Dermis blood vessel endothelial cell (primary cell): ENCODE measurements at places on chromosomes 2 and 18. TPM values are rescaled to one million over a fixed set of nuclear protein-coding genes. Genes with fewer than 3 reads are reported as not detected.

DNA sequence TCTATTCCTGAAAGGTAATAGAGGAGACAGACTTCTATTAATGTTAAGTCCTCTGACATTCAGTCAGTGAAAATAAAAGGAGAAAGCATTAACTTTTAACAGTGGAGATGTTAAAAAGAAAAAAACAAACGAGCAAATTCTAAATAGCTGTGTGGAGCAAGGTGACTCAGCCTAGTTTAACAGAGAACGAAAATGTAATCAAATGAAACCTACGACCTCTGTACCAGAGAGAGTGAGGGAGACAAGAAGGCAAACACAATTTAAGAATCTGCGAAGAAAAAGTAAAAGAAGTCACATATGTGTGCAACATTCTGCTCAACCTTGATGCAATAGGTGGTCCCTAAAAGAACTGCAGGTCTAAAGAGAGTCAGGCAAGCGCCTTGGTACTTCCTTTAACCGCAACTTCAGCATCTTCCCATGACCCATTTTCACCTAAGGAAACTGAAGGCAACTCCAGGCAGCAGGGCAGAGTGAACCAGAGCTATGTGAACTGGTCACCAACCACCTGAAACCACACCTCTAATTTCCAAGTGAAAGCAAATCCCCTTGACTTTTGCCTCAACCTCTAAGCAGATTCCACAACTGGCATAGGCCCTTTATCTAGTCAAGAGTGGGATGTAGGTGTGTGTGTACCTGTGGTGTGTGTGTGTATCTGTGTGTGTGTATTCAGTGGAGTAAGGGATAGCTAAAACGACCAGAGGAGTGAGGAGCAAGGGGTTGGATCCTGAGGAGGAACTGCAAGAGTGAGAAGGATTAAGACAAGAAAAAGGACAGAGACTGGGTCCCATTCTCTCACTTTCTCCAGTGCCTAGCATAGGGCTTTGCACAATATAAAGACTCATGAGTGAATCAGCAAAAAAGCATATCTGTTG is 43.0 kb downstream of the FIGN start:
- no peak for DNase-seq

- DNase-seq = peak; percentile 32
Measured at GRCh38 chr18:48693625-48694262, 154.9 kb downstream of the CTIF start.

DNA sequence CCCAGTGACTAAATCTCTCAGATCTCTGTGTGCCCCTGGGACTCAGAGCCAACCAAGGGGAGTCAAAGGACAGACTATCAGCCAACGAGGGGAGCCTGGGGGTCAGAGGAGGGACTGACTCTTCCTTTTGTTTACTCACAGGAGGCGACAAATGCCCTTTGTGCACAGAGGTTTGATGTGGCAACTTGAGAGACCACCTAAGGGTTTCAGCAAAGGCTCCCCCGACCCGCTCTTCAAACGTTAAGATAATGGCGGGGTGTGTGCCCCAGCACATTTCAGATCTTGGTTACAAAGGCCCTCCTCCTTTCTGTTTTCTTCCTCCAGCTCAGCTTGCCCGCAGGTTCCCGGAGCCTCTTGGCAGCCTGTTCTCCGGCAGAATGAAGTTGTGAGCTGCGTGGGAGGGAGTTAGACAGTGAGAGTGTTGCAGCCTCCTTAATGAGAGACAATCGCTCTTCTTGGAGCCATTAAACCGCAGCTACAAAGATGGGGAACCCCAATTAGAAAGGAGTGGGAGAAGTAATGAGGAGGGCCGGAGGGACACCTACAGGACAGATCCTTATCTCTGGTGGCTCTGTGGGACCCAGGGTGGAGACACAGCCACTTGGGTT is 76.2 kb downstream of the KIAA2012 start:
- DNase-seq = no peak

DNA sequence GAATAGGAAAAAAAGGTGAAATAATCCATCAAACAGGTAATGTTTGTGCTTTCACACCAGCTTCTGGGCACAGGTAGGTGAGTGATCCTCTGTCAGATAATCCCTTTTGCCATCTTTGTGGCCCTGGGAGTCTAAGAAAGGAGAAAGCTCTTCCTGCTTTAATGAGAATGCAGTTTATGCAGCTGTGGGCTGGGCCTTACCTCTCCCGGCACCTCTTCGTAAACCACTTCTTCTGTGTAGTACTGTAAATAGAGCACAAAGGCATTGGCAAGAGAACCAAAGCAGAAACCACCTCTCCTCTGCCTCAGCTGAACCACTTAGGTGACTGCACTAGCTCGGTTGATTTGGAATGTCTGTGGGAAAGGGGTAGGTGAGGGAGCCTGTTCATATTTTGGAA is 4.9 kb downstream of the NEB start:
- DNase-seq = no peak

DNA sequence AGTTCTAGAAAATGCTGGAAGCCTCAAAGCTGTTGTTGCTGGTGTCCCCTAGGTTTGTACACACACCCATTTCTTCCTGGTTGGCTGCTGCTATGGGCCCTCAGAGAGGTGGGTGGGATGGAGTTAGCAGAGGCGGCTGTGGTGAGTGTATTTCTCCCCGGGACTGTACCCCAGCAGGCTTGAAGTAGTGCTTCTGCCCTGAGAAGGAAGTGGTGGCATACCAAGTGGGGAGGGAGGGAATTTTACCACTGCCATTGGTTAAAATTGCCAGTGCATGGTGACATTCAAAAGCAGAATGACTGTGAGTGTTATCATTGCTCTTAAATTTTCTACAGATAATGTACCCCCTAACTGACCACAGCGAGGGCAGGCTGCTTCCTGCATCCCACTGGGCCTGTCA is 125.6 kb upstream of the CAPN13 start:
- no peak for DNase-seq

DNA sequence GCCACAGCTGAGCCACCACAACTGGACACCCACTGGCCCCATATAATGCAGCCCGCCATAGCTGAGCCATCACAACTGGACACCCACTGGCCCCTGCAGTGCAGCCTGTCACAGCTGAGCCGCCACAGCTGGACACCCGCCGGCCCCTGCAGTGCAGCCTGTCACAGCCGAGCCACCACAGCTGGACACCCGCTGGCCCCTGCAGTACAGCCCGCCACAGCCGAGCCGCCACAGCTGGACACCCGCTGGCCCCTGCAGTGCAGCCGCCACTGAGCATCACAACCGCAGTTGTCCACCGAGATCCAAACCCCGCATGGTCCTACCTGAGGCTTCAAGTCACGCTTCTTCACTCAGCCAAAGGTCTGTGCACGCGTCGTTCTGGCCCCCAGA is 134.2 kb downstream of the PXDN start:
- no peak for DNase-seq

The SCG2 gene
- under 0.01 and 0.05 TPM in 2 replicates for total RNA-seq

The GAL3ST2 gene
- not detected in 2 replicates for total RNA-seq

DNA sequence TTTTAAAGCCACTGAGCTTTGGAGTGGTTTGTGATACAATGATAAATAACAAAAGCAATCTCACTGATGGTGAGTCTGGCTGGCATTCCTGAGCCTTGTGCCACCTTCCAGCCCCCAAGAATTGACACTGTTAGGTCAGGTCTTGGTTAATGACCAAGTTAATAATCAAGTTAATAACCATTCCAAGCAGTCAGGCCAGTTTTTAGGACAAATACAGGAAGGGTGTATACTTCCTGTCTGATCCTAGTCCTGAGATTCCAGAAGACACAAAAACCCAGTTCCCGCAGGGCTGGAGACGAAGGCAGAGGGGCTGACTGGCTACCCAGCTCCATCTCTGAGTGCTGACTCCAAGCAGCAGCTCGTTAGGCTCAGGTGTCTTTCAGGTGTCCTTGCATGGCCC is 74.6 kb upstream of the LAPTM4A start:
- no peak for DNase-seq

GRCh38 chr2:144233733-144234541 is 286.0 kb downstream of the ZEB2 start:
- no peak for DNase-seq

The MARCHF4 gene
- 1.5 TPM in 2 replicates for total RNA-seq

- DNase-seq = no peak
Measured at GRCh38 chr18:3914833-3915610, 465.1 kb downstream of the TGIF1 start.

The GALNT14 gene
- total RNA-seq = 0.56 and 1.7 TPM in 2 replicates

- DNase-seq = no peak
Measured at GRCh38 chr2:36708041-36708741, 11.7 kb downstream of the VIT start.

The COLEC12 gene
- total RNA-seq = 45.1 and 64.2 TPM in 2 replicates

- peak; percentile 64 for DNase-seq
Measured at GRCh38 chr2:5365871-5366461, 326.2 kb upstream of the SOX11 start.

- DNase-seq = no peak
Measured at GRCh38 chr2:5089409-5089808, 602.8 kb upstream of the SOX11 start.

- DNase-seq = no peak
Measured at GRCh38 chr18:42131930-42132244, 176.9 kb downstream of the PIK3C3 start.

DNA sequence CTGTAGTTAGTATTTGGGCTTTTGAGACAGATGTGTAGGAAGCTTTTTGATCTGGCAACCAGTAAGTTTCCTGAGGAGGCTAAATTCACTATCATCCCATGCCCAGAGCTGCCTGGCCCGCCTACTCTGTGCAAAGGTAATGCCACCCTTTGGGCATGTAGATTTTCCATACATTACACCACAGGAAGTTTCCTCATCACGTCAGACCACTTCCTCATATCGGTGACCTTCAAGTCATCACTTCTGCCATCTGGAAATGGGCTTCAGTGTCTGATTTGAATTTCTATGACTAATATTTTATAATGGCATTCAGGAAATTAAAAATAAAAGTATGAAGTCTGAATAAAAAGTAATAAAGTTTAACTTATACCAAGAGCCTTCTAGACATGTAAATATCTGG is 825.4 kb downstream of the DCDC2C start:
- no peak for DNase-seq

GRCh38 chr2:239236808-239237205 is 164.0 kb downstream of the HDAC4 start:
- no peak for DNase-seq

DNA sequence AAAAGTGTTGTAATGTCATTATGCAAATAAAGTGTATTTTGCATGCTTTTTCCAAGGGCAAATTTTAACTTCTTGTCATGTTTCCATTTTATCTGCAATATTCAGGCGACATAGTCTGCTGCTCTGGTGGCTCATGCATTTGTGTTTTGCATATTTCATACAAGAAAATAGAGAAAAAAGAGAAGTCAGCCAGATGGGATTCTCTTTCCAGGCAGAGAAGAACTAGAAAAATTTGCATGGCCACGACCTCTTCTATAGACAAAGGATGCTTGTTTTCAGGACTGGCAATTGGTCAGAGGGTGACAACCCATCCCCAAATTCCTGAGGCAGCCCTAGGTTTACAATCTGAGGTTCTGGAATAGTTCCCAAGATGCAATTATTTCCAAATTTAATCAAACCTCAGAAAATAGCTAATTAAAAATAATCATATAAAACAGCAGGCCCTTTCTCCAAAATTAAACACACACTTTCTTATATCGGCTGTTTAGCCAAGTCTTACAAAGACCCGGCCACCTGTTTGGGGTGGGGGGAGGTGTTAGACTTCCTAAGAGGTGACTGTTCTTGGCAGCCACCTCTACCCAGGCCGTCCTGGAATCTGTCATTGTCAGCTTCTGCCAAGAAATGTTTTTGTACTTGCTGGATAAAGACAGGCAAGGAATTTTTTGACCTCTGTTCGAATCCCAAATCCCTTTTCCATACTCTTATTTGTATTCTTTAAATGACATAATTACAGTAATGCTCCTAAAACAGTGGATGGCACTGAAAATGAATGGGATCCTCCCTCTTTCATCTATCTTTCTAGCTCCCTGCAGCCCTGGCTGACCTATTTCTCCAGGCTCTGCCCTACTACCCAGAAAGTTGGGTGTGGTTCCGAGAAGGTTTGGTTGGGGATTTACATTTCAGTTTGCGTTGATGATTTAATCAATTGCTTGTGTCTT is 20.8 kb upstream of the SOS1 start:
- no peak for DNase-seq

DNA sequence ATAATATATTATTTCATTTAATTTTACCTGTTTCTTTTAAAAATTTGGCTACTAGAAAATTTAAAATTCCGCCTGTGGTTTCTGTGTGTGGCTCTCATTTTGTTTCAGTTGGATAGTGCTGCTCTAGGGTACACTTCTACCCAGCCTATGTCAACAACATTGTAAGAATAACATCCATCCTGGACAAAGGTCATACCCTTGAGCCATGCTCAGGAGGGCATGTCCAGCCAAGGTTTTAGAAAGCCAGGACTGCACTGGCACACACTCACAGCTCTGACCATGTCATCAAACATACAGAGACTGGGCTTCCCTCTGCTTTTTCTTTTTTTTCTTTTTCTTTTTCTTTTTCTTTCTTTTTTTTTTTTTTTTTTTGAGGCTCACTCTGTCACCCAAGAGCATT is 96.1 kb downstream of the CTIF start:
- no peak for DNase-seq
